ENCODE measurements at places on chromosomes 11 and 22.

DNA sequence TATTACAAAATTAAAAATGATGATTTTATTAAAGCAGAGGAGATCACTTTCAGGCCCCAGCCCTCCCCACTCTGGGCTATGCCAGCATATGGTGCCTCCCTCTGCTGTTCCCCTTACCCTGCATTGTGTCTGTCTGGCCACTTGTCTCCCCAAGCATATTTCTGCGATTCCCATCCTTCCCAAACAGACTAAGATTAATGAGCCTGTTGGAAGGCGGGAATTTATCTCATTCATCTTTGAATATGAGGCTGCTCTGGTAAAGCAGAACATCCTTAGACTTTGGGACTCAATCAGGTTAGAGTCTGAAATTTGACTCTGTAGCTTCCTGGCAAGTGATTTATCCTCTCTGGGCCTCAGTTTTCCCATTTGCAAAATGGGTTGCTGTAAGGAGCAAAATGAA lies 25.7 kb downstream of the AMPD3 start:
- no peak for DNase-seq

GRCh38 chr11:13781153-13781552 lies 112.7 kb downstream of the FAR1 start:
- DNase-seq = no peak

GRCh38 chr22:26579331-26579886 lies 10.5 kb downstream of the TPST2 start:
- DNase-seq = peak; percentile 24

DNA sequence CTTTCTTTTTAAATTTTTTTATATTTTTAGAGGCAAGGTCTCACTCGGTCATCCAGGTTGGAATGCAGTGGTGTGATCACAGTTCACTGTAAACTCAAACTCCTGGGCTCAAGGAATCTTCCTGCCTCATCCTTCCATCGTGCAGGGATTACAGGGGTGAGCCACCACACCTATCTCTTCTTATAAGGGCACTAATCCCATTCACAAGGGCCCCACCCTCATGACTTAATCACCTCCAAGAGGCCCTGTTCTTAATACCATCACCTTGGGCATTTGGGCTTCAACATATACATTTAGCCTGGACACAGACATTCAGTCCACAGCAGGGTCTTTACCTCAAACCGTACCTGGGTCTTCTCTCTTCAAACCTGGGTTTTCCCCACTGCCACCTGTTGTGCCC lies 4.5 kb upstream of the GTSE1 start:
- DNase-seq = no peak

DNA sequence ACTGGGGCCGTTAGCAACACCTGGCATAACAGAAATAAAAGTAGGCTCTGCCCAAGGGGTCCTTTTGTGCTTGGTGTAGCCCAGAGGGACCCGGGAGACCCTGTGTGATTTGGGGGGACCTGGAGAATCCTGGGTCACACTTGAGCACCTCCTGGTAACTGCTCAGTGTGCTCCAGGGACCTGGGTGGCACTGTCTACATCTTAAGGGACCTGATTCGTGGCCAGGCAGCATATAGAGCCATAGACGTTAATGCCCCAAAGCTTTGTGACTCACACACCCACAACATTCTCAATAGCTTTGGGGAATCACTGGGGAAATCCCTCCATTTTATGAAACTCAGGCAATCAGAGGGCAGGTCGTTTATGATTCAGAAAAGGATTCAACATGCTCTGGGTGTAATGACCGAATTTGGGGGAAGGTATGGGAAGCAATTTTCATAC lies 3.6 kb upstream of the IGF2 start:
- DNase-seq = no peak

- no peak for DNase-seq
Measured at GRCh38 chr11:126601550-126602215, 246.2 kb downstream of the ST3GAL4 start.

- no peak for DNase-seq
Measured at GRCh38 chr22:46038516-46039430, 61.8 kb upstream of the WNT7B start.

DNA sequence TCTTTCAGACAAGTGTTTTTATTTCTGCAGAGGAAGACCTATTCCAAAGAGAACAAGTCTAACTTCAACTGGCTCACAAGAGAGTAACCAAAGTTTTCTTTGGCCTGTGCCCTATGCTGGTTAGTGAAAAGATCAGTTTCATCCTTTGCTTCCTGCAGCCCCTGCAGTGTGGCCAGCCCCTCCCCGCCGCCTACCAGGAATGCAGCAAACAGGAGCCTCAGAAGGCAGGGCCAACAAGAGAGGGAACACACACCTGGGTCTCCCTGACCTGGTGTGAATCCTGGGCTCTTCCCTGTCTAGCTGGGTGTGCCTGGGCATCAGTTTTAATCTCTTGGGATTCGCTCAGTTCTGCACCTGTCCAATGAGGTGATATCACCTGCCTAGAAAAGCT lies 21.5 kb upstream of the SCARF2 start:
- DNase-seq = no peak

DNA sequence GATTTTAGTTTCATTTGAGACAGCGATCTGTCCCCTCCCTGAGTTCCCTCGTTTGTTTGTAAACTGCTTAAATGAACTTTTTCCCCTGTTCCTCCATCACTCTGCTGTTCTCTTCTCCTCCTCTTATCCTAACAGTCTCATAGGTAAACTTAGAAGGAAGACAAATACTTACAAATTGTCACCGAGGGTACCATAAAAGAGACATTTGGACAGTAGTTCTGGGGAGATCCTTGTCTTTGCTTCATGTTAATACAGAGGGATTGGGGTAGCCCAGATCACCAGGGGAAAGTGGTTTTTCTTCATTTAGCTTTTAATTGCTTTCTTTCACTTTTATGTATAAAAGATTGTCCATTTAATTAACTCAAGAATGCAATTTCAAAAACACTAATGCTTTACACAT lies 46.1 kb downstream of the ZBTB16 start:
- DNase-seq = no peak

DNA sequence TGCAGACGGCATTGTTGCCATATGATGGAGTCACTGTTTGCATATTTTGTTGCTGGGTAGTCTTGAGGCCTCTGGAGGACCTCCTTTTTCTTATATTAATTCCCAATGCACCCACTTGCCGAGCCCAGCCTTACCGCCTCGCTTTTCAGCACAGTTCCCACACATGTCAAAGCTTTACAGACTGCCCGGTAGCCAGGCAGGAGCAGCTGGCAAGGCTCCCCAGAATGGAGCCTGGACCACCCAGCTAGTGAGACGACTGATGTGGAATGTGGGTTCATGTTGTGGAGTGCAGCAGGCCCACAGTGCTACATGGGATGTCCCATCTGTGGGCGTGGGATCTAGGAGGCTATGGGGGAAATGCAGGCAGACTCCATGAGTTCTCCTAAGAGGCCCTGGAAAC lies 99.4 kb upstream of the MTMR2 start:
- no peak for DNase-seq

DNA sequence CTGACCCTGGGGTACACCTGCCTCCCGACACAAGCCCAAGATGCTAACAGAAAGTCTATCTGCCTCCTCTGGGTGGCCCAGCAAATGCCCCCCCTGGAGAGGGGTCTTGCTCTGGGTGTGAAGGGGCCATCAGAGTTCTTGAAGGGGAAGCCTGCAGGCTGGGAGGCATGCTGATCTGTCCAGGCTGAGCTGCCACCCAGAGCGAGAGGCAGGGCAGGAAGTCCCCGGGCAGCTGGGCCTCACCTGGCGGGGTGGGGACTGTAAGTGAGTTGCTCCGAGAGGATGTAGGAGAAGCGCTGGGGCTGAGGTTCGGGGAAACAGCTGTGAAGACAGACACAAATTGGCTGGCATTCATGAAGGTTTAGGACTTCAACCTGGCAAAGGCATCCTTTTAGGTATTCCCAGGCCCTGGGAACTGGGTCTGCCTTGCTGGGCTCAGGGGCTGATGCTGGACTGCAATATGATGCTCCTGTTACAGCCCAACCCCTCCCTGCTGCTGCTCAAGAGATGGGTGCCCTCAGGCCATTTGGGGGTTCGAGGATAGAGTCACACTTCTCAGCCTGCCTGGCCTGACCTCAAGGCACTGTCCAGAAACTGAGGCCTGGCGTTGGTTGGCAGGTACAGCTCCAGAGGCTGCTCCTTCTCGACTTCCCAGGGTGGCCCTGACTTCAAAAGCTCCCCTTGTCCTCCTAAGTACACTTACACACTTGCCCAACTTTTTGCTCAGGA lies 60.2 kb upstream of the LYVE1 start:
- no peak for DNase-seq

DNA sequence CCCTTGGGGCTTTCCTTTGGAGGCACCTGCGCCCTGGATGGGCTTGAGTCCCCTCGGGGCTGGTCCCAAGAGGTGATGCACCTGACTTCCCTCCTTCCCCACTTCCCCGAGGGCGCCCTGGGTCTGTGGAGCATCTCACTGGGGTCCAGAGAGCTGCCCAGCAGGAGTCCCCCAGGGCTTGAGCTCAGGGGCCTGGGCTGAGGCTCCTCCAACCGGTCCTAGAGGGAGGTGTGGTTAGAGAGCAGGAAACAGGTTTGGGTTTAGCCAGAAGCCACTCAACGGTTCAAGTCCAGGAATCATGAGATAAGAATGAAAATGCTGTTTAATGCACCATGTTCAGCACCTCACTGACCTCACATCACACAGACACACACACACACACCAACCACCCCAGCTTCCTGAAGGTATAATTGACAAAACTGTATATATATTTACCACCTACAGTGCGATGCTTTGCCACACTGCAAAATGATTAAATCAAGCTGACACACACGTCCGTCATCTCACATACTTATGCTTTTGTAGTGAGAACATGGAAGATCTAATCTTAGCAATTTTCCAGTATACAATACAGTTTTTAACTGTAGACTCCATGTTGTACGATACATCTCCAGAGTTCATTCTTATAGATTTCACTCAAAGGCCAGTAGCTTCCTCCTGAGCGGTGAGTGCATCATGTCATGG lies 628 bp upstream of the IGLL1 start:
- DNase-seq = no peak

DNA sequence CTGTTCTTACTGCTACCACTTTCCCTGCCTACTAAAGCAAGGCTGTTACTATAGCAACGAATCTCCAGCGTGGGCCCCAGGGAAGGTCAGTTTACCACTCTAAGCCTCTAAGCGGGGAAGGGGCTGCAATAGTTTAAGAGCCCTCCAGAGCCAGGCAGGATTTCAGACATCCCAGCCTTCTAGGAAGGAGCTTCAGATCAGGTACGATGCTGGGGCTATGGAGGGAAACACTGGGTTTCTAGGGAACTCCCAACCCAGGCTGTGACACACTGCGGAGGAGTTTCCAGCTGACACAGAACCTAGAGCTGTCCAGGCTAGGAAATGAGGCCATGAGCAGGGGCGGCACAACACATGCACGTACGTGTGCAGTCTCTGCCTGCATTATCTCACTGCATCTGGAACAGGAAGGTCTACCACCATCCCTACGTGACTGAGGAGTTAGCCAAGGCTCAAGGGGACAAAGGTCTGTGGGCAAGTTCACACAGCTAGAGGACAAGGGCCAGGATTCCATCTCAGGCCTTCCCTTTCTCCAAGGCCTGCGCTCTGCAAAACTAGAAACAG lies 20.4 kb downstream of the HPS4 start:
- DNase-seq = no peak

GRCh38 chr22:21680830-21681565 lies 15.2 kb downstream of the PPIL2 start:
- DNase-seq = no peak

DNA sequence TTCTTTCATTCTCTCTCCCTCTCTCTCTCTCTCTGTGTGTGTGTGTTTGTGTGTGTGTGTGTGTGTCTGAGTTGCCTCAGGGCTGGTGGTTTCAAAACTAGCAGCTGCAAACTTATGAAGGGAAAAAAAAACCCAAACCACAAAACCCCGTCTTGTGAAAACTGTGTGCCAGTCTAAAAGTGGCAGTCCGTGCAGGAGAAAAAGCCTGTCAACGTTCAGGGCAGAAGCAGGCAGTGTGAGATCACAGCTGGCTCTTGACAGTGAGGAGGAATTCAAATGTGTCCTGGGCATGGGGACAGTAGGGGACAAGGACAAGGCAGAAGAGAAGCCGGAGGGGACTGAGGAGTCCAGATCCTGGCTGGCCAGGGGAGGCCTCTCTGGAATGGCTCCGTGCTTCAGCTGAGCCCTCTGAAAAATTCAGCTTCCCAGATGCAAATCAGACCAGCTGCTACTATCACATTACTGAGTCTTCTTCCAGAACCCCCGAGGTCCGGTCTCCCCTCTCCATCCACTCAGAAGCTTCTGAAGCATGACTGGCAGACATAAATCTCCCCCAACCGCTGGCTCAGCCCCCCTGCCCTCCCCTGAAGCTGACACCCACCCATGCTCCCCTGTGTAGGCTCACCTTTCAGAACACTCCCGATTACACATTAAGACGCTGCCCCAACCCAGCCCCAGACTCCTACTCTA lies 31.9 kb downstream of the FLI1 start:
- DNase-seq = no peak

GRCh38 chr11:73149105-73149504 lies 7.0 kb upstream of the FCHSD2 start:
- no peak for DNase-seq

Data from activated T-helper 1 cell treated with anti-CD3 and anti-CD28 coated beads, Interleukin-2, amount 50 U/mL, for 16 hours (primary cell).